ENCODE measurements at places on chromosomes 16 and 17.

- DNase-seq = no peak
Measured at GRCh38 chr16:85978291-85978775, 79.4 kb downstream of the IRF8 start.

GRCh38 chr17:46756081-46756735 lies 62.3 kb downstream of the WNT3 start:
- DNase-seq = no peak

DNA sequence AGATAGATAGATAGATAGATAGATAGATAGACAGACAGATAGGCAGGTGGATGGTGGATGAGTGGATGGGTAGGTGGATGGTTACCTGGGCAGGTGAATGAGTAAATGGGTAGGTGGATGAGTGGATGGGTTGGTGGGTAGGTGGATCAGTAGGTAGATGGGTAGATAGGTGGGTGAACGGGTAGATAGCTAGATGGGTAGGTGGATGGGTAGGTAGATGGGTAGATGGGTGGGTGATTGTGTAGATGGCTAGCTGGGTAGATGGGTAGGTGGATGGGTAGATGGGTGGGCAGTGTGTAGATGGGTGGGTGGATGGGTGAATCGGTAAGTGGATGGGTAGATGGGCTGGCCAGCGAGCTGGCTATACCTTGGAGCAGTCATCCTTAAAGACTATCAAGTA lies 21.8 kb upstream of the LRRC37A3 start:
- DNase-seq = no peak

- DNase-seq = peak; percentile 14
Measured at GRCh38 chr17:16407911-16408588, 7.3 kb upstream of the TRPV2 start.

GRCh38 chr17:49515196-49515770 lies 20.2 kb downstream of the NGFR start:
- no peak for DNase-seq

GRCh38 chr16:31703526-31704128 lies 170.0 kb upstream of the ZNF267 start:
- DNase-seq = no peak

DNA sequence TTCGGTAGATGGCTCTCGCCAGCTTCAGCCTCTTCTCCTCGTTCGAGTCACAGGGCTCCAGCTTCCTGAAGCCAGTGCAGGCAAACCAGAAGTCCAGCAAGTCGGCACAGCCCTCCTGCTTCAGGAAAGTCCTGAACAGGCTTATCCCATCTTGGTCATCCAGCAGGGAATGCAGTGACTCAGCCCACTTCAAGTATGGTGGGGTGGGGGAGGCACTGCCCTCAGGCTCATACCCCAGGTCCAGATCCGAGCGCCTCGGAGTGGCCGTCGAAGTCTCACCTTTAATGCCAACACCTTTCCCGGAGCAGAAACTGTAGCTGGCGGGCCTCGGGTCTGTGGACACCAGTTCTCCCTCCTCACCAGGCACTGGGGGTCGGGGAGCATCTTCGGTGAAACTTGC lies 5.9 kb downstream of the AXIN1 start:
- DNase-seq = no peak

GRCh38 chr17:31274252-31274651 lies 22.8 kb downstream of the OMG start:
- DNase-seq = no peak

DNA sequence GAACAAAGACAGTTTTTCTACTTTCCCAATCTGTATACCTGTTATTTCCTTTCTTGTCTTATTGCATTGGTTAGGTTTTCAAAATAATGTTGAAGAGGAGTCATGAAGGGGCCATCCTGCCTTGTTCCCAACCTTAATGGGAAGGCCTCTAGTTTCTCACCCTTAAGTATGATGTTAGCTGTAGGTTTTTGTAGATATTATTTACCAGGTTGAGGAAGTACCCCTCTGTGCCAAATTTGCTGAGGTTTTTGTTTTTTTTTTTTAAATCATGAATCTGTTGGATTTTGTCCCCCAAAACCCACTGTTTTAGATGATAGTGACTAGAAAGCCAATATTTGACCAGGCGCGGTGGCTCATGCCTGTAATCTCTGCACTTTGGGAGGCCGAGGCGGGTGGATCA lies 36.4 kb downstream of the VMP1 start:
- DNase-seq = no peak

- no peak for DNase-seq
Measured at GRCh38 chr16:11175787-11176341, 80.1 kb downstream of the SOCS1 start.

- no peak for DNase-seq
Measured at GRCh38 chr17:42286411-42287221, 1.7 kb upstream of the STAT5A start.

DNA sequence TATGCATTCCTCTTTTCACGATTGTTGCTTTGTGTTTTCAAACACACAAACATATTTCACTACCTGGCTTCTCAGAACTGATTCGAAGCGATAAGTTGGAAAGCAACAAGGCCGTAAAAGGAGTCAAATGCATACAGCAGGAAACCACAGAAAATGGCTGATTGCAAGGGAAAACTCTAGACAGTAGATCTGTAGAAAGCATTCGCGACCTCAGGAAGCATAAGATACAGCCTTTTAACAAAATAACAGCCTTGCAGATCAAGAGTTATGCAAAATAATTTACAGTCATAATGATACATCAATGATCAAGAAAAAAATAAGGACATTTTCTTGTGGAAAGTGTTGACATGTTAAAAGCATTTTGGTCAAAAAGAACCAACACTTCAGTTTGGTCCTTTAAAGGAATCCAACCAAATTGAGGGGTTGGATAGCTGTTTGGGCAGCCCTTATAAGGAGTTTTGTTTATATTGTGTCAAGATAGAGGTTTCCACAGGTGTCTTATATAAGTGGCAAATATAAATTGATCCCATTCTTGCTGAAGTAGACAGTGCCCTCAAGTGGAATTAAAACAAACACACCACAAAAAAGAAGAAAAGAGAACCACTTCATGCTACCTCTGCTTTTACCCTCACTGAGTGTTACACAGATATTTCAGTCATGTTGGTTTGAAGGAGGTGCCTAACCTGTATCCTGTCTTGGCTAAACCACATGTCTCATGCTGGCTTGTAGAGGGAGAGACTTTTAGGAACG lies 5.5 kb downstream of the CYLD start:
- peak; percentile 80 for DNase-seq

GRCh38 chr17:57595947-57596695 lies 149.0 kb downstream of the CCDC182 start:
- no peak for DNase-seq

DNA sequence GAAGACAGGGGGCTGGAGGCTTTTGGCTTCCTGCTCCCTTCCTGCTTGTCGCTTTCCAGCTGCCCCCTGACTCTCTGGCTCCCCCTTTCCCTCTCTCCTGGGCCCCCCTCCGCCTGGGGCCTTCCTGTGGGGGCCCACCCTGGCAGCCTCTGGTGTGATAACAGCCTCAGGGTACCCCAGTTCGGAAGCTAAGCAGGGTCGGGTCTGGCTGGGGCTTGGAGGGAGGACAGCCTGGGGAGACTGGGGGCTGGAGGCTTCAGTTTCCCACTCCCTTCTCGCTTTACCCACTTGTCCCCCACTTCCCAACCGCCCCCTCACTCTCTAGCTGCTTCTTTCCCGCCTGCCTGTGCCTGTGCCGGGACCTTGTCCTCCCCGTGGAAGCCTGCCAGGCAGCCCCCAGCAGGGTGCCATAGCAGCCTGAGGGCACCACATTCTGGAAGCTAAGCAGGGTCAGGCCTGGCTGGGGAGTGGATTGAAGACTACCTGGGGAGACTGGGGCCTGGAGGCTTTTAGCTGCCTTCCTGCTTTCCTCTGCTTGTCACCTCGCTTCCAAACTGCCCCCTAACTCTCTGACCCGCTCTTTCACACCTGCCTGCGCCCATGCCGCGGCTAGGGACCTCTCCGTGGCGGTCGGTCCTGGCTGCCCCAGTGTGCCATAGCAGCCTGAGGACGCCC lies 2275.5 kb downstream of the TP53TG3F start:
- DNase-seq = no peak

DNA sequence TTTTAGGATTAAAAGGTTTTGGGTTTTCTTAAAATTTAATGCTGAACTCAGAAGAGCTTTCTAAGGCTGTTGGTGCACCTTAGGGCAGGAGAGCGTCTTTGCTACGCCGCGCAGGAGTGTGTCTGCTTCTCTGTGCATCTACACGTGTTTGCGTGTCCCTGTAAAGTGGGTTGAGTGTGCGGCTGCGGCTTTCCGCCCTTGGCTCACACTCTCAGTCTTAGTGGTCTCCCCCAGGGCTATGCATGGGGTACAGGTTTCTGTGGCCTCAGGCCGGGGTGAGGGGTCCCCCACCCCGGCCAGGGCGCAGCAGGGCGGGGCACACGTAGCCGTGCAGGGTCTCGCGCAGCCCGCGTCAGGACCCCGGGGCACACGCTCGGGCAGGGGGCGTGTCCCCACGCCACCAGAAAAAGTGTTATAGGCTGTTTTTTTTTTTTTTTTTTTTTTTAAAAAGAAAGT lies 727 bp upstream of the TENT4B start:
- DNase-seq = peak; percentile 76

DNA sequence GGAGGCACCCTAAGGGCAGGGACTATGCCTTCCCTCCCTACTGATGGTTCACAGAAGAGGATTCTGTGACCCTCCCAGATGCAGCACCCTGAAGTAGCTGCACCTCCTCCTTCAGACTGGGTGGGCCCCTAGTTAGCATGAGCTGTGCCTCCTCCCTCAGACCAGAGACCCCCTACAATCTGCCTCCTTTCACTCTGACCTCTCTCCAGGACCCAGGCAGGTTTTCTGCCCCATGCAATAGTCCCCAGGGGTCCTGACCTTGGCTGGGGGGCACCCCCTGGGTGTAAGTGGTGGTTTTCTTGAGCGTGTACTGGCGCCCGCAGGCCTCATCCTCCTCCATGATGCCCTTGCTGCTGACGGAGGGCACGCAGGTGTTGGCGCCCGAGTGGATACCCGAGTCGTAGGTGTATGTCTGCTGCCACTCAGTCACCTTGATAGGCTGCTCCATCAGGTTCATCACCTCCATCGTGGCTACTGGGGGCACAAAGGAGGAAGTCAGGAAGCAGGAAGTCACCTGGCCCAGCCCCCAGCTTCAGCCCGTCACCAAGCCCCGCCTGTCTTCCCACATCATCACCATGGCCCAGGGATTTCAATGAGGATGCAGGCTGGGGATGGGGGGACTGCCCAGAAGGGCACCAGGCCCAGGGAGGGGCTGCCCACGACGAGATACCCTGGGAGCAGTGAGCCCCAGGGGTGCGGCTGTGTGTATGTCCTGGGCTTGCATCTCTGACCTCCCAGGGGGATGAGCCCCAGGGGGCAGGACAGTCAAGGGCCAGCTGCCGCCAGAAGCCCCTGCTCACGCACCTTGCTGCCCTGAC lies 14.9 kb downstream of the JUP start:
- no peak for DNase-seq

GRCh38 chr16:22317001-22317530 lies 19.9 kb downstream of the POLR3E start:
- DNase-seq = no peak

- no peak for DNase-seq
Measured at GRCh38 chr16:53034306-53034705, 18.4 kb downstream of the CHD9NB start.

DNA sequence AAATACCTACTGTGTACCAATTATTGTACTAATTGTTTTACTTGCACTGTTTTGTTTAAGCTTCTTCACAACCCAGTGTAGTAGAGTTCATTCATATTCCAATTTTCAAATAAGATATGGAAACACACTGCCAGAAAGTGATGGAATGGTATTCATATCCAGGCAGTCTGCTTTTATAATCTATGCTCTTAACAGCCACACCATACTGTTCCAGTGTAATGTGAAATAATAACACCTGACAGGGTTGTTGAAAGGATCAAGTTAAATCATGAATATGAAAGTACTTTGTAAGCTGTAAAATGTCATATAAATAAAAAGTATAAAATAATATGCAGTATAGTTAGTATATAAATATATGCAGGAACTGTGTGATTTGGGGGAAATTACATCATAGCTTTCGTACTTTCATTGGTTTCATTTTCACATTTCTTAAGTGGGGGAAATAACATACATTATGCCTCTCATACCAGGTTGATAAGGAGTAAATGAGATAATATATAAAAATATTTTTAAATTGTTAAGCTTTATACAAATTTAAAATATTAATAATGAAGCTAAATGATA lies 230.8 kb downstream of the TANC2 start:
- peak; percentile 15 for DNase-seq

- no peak for DNase-seq
Measured at GRCh38 chr17:82447876-82448275, 2.7 kb downstream of the CYBC1 start.

- DNase-seq = no peak
Measured at GRCh38 chr17:66135896-66136295, 56.0 kb downstream of the CEP112 start.

GRCh38 chr16:30357715-30358576 lies 2.8 kb upstream of the CD2BP2 start:
- DNase-seq = no peak

- DNase-seq = no peak
Measured at GRCh38 chr16:84742641-84743092, 42.9 kb downstream of the USP10 start.

- DNase-seq = no peak
Measured at GRCh38 chr16:50372611-50373344, 4.0 kb upstream of the BRD7 start.

- DNase-seq = no peak
Measured at GRCh38 chr17:73010414-73010813, 82.1 kb downstream of the SLC39A11 start.

- peak; percentile 82 for DNase-seq
Measured at GRCh38 chr17:45235416-45236281, 14.0 kb downstream of the FMNL1 start.

DNA sequence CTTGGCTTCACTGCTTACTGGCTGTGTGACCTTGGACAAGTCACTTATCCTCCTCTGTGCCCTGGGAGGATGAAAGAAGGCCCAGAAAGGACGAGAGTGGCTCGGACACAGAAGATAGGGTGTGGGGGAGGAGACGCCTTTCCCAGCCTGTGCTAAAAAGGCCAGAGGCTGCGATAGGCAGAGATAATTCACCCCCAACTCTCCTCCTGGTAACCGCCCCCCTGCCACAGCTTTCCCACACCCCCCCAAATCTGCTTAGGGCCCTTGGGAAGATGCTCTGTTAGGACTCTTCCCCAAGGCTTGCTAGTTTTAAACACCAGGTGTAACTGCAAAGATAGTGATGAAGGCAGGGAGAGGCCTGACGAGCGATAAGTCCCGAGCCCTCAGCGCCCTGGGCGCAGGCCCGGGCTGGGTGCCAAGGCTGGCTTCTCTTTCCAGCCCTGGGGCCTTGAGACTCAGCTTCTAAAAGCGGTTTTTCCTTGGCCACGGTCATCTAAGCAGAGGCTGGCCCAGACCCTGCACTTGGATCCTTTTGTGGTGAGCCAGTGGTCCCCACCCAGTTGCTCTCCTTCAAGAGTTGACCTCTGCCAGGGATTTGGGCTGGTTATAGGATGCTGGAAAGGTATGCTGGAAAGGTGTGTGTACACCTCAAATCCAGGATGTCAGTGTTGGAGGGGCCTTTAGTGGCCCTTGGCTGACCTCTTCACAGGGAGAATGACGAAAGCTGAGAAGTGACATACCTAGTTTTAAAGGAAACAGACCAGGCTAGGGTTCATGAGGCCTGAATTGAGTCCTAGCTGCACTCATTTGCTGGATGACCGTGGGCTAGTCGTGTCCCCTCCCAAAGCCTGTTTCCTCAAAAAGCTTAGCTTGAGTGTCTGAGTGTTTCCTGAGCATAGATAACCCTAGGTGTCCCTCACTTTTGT lies 3.4 kb upstream of the PPP1R9B start:
- no peak for DNase-seq

- no peak for DNase-seq
Measured at GRCh38 chr17:10779609-10780008, 24.3 kb downstream of the TMEM238L start.

GRCh38 chr16:54191592-54191991 lies 95.0 kb downstream of the IRX3 start:
- DNase-seq = no peak

GRCh38 chr17:61474235-61474927 lies 22.2 kb downstream of the TBX4 start:
- DNase-seq = no peak
